Neuronal stem cell (in vitro differentiated cells): ENCODE measurements at places on chromosomes 4 and X.
A peak's percentile ranks its signal among the peaks of the same experiment; 100 is the strongest.

DNA sequence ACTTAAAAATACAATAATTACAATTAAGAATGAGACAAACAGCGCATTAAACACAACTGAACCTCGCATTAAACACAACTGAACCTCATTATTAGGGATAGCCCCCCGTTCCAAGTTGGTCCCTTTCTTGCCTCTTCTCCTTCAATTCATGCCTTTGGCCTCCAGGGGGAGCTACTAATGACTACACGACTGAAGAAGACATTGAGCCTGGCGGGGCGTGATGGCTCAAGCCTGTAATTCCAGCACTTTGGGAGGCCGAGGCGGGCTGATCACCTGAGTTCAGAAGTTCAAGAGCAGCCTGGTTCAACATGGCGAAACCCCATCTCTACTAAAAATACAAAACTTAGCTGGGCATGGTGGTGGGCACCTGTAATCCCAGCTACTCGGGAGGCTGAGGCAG, 56.4 kb upstream of the NWD2 start:
- no peak for DNase-seq

DNA sequence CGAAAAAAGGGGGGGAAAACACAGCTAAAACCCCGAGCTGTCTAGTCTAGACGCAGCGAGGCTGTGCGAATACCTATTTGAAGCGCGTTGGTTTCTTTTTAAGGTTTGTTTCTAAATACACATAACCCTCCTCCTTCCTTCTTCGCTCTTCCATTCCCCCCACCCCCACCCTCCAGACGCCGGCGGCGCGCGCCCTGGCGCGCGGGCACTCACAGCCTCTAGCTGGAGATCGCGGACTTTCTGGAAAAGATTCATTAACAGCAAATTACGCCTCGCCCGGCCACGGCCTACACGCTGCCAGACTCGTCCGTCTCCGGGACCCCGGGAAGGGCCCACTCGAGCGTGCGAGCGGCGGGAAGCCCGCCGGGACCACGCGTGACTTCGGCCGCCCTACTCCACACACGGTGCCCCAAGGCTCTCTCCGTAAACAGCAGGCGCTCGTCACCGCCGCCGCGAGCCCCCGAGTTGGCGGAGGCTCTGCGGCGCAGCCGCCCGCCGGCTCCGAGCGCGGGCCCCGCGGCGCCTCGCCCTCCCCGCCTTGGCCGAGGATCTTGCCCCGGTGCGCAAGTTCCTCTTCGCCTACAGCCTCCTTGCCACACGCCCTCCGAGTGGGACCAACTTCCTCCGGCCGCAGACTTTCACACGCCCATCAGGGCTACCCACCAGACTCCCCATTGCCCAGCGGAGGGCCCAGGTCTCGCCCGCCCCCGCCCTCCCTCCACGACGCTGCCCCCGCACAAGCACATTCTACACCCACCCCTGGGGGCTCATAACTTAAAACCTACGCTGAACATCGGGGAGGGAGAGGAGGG, 2.0 kb downstream of the BCOR start:
- no peak for DNase-seq

DNA sequence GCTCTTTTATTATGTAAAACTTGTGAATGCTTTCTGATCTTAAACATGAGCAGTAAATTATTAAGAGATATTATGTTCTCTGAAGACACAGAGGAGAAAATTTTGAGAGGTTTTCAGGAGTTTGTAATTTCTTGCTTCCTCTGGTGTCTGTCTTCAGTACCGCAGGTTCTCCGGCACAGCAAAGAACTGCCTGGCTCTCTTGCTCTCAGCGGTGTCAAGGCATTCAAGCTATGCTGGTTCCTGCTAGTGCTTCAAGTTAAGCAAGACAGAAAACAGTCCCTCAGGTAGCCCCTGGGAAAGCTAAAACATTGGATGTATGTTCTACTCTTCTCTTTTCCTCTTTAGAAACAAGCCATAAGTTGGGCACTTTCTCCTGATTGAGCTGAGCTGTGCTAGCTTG, 120.2 kb upstream of the CENPE start:
- no peak for DNase-seq

GRCh38 chr4:94517492-94517891, 65.8 kb downstream of the PDLIM5 start:
- DNase-seq = no peak

DNA sequence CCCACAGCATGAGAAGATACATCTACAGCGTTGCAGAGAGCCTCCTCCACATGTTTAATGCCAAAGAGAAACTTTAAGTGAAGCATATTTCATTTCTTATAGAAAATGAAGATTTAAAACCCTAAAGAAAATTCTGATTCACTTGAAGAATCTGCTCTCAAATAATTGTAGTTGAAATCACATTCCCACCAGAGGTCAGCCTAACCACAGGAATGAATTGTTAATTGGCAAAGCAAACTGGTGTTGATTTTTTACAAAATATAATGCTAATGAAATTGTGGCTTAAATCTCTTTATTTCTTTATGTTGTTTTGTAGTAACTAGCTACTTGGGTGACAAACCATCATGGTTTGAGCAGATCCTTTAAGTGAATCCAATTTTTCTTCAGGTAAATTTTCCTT, 31.1 kb upstream of the WDR17 start:
- DNase-seq = peak; percentile 24

DNA sequence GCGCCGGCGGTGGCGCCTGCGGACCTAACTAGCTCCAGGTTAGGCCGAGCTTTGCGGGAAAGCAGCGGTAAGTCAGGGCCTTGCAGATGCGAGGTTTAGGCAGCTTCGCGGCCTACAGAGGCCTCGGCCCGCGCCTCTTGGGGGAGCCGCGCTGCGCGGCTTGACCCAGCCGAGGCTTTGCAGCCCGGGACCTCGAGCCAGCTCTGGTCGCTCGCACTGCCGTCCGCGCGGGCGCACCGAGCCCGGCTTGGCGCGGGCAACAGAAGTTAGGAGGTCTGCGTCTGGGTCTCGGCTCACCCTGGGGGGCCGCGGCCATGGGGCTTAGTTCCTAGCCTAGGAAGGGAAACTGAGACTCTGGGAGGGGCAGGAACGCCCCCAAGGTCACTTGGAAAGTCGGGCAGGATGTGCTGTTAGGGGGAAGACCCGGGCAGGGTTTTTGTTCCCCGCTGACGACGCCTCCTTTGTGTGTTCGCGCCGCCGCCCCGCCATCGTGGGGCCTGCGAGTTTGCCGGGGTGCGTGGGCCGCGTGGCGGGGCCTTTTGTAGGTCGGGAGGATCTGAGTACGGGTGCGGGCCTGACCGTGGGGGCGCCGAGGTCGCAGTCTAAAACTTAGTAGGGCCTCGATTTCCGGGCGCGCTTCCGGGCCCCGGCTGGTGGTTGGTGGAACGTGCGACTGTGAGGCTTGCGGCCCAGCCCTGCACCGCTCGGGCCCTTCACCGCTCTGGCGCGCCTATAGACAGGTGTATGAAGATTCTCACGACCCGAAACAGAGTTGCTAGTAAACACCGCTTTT, 482 bp downstream of the RNF4 start:
- DNase-seq = peak; percentile 18

DNA sequence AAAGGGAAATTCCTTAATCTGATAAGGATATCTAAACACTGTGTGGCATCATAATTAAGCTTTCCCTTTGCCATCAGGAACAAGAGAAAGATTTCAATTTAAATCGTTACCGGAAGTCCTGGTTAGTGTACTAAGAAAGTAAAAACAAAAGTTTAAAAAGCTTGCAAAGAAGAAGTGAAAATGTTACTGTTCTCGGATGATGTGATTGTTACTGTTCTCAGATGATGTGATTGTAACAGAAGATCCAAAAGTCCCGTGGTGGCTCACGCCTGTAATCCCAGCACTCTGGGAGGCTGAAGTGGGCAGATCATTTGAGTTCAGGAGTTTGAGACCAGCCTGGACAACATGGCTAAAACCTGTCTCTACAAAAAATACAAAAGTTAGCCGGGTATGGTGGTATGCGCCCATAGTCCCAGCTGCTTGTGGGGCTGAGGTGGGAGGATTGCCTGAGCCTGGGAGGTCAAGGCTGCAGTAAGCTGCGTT, 62.5 kb downstream of the RGS12 start:
- no peak for DNase-seq
